ENCODE measurements at places on chromosomes 11 and 22. TPM values are rescaled to one million over a fixed set of nuclear protein-coding genes. Genes with fewer than 3 reads are reported as not detected.

The GRIK4 gene
- not detected for total RNA-seq

The MMP13 gene
- total RNA-seq, result 0.33 TPM

The SEC14L6 gene
- total RNA-seq, result 8.1 TPM

The SOX10 gene
- total RNA-seq, result 0.16 TPM

The MGAT3 gene
- 0.16 TPM for total RNA-seq

The ISX gene
- not detected for total RNA-seq

The HIRA gene
- total RNA-seq, result 26.0 TPM

The F2 gene
- total RNA-seq, result 0.13 TPM

The OR51Q1 gene
- not detected for total RNA-seq

The IFITM10 gene
- 2.9 TPM for total RNA-seq

The GUCY1A2 gene
- total RNA-seq, result 0.16 TPM

The MS4A4E gene
- total RNA-seq, result not detected
